ENCODE measurements at places on chromosomes 1 and 21.

DNA sequence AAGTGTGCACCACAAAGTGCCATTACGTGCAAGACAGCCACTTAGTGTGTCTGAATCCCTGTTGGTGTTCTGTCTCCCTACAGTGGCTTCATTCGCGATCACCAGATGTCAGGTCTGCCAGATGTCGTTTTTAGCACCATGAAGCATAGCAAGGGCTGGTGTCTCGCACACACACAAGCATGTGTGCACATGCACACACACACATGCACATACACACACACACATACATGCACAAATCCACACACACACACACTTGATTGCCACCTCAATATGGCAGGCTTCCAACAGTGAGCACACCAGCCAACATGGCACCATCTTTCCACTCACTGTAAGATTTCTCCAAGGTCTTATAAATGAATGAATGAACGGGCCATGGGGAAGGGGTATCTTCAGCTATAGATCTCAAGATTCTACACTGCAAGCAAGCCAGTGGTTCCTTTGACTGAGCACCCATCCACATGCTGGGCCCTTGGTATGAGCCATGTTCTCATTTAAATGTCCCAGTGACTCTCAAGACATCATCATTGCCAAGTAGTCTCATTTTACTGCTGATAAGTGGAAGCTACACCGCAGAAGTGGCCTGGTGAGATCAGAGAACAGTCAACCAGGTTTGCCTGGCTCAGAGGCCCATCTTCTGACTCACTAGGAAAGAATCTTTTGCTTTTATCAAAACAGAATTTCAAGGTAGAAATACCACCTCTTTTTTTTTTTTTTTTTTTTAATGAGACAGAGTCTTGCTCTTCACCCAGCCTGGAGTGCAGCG lies 84.9 kb downstream of the SIM2 start:
- no peak for DNase-seq

DNA sequence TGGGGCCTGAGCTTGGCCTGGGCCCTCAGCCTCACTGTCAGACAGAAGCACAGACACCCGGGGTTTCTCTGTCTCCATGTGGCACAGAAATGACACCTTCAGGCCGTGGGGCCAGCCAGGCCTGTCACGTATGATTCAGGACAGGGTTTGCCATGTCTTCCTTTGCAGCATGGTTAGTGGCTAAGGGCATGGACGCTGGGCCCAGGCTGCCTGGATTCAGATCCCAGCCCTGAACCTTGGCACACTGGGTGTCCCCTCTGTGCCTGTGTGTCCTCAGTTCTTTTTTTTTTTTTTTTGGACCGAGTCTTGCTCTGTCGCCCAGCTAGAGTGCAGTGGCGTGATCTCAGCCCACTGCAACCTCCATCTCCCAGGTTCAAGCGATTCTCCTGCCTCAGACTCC lies 73.6 kb downstream of the SPSB1 start:
- DNase-seq = no peak

- no peak for DNase-seq
These were observed 27.6 kb downstream of the C2CD2 start for GRCh38 chr21:41926117-41926806.

DNA sequence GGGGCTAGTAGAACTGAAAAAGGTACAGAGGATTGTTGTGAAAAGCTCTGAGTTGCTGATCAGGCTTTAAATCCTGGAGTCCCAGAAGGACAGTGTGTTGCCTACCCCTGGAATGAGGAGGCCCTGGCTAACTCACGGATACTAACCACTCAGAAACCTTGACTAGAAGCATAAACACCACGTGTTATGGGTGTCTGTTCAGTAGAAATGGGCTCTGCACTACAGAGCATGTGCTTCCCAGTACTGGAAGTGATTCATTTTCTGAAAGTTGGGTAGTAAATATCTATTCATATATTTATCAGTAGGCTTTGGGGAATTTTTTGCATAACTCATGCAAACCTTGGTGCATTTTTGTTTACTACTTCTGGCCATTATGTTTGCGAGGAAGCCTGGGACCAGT lies 15.1 kb upstream of the CLCA1 start:
- no peak for DNase-seq

GRCh38 chr1:95509989-95510388 lies 276.0 kb downstream of the RWDD3 start:
- no peak for DNase-seq

DNA sequence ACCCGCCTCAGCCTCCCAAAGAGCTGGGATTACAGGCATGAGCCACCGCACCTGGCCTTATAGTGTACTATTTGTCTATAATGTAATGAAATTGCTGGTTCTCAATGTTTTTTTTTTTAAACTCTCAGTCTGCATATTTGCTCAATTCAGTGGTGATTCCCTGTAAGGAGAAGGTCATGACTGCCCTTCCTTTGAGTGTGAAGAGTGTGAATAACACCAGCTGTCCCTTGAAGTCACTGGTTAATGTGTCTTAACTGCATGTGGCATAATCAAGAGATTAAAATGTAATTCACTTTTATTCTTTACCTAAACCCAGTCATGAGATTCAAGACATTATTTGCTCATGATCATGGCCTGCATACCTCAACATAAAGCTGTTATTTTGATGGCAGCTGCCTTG lies 30.5 kb downstream of the MTF2 start:
- no peak for DNase-seq

- no peak for DNase-seq
These were observed 27.2 kb upstream of the ITLN2 start for GRCh38 chr1:160981584-160982411.

- DNase-seq = no peak
These were observed 32.5 kb upstream of the SSX2IP start for GRCh38 chr1:84722794-84723193.

- no peak for DNase-seq
These were observed 221.2 kb downstream of the FMN2 start for GRCh38 chr1:240312872-240313271.

GRCh38 chr1:229186373-229187056 lies 84.4 kb upstream of the RAB4A start:
- no peak for DNase-seq

GRCh38 chr1:9004700-9005394 lies 21.4 kb downstream of the SLC2A7 start:
- DNase-seq = no peak

GRCh38 chr1:222171005-222171404 lies 376.9 kb downstream of the HHIPL2 start:
- peak; percentile 8 for DNase-seq

- DNase-seq = no peak
These were observed 54.9 kb upstream of the BACE2 start for GRCh38 chr21:41112740-41113692.

GRCh38 chr1:94683886-94684285 lies 136.3 kb upstream of the SLC44A3 start:
- DNase-seq = no peak

- no peak for DNase-seq
These were observed 1.4 kb upstream of the RHBG start for GRCh38 chr1:156367383-156368156.

DNA sequence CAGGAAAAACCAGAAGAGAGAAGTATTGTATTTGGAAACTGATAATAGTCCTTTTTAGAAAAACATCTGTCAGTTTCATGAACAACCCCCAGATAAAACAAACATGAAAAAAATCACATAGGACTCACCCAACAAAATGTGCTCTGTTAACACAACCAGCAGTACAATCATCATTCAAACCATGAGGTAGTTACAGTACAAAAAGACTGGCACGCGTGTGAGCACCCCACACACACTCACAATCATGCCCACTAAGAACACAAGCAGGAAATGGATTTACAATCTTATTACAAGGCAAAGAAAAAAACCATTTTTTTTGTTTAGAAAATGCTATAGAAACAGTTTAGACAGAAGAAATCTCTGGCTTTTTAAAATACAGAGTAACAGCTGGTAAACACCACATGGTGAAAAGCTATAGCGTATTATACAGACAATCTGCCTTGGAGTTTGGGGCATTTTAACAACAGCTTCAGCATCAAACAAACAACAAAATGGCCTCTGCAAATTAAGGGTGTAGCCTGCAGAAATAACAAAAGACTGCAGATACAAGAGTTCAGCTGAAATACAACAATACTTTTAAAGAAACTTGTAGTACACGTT lies 180.0 kb downstream of the CDC7 start:
- DNase-seq = no peak

- DNase-seq = no peak
These were observed 3.8 kb upstream of the CDC20 start for GRCh38 chr1:43354936-43355335.

DNA sequence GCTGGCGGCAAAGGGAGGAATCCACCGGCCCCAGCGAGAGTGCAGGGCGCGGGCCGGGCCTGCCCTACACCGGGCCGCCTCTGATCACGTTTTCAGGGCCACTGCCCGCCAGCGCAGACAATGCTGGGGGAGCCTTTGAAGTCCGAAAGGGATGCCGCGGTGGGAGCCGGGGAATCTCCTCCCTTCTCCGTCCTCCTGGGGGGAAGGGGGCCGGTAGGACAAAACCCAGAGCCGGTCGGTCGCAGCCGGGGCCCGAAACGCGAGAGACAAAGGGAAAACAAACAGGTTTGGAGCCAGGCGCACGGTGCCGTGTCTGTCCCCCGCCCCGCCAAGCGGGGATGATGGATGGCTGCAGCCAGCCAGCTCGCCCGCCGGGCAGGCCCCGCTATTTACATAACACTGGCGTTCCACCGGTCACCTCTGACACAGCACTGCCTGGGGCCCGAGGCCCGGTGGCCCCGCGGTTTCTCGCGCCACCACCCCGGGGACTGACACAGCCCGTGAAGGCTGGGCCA lies 92.0 kb downstream of the CASZ1 start:
- DNase-seq = peak; percentile 27

DNA sequence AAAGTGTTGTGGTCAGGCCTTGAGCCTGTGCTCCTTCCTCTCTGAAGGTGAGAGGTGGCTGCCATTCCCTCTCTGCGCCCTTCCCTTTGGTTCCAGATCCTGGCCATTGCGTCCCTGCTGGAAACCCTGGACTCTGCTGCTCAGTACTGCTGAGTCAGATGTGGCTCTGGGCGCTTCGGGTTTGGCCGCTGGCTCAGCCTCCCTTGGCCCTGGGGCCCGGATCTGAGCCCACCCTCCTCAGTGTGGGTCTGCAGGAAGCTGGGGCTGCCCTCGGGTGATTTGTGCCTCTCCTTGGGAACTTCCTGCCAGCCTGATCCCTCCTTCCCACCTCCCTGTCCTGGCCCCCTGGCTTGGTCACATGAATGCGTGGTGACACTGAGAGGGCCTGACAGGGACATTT lies 32.2 kb downstream of the QSOX1 start:
- DNase-seq = no peak

GRCh38 chr1:202135221-202135721 lies 9.3 kb downstream of the ARL8A start:
- peak; percentile 30 for DNase-seq

- DNase-seq = no peak
These were observed 24.4 kb downstream of the EIF2D start for GRCh38 chr1:206587904-206588303.

GRCh38 chr21:36735724-36736320 lies 36.9 kb downstream of the SIM2 start:
- no peak for DNase-seq

GRCh38 chr1:6666696-6667095 lies 34.9 kb downstream of the DNAJC11 start:
- DNase-seq = no peak

- no peak for DNase-seq
These were observed 157.8 kb downstream of the VPS13D start for GRCh38 chr1:12387641-12388040.

DNA sequence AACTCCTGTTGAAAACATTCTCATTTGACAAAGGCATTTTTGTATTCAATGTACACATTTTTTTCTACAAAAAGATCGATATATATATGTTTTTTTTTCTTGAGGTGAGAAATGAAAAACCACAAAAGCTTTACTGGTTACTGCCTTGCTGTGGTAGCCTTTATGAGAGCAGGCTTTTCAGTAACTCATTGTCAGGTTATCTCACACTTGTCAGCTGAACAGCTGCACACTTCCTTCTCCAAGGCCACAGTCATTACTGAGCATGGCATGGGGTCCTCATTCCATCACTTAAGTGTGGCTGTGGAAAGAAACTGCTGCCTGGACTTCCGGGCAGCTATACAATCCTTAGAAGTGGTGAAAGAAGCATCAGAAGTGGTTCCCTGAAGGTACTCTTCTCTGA lies 169.3 kb upstream of the ZP4 start:
- DNase-seq = no peak

DNA sequence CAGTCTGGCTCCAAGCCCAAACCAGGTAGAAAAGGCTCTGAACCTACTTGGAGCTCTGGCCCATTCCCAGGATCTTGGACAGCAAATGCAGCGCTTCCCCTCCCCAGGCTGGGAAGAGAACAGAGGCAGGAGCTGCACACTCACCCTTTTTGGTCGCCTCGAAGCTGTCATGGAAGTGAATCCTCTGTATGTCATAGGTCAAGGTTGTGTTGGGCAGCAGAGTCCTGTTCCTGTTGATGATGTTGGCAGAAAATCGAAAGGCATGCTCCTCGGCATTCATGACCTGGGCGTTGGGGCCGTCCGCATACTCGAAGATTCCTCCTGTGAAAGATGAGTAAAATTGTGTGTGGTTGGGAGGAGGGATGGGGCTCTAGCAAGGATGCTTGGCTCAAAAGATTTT lies 143.5 kb downstream of the GRIK3 start:
- DNase-seq = no peak

DNA sequence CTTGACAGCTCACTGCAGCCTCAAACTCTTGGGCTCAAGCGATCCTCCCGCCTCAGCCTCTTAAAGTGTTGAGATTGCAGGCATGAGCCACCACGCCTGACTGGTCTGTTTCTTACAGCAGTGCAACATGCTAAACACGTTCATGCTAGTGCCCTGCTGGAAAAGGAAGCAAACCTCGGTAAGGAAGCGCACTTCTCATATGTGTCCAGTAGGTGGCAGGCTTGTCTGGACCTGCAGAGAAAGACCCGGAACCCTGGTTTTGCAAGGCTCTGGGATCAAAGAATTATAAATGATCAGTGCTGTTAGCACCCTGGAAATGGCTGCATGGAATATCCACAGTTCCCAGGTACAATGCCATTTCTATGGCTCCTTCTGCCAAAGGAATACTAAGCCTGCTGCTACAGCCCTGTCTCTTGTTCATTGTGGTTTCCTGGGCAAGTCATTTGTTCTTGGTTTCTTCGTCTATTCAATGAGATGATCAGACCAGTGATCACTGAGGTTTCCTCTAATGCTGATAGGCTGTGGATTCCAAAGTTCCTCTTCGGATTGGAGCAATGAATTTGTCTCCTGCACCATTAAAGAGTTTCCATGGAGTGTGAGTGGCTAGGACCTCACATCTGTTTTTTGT lies 15.9 kb downstream of the RNU5D-1 start:
- DNase-seq = peak; percentile 89

DNA sequence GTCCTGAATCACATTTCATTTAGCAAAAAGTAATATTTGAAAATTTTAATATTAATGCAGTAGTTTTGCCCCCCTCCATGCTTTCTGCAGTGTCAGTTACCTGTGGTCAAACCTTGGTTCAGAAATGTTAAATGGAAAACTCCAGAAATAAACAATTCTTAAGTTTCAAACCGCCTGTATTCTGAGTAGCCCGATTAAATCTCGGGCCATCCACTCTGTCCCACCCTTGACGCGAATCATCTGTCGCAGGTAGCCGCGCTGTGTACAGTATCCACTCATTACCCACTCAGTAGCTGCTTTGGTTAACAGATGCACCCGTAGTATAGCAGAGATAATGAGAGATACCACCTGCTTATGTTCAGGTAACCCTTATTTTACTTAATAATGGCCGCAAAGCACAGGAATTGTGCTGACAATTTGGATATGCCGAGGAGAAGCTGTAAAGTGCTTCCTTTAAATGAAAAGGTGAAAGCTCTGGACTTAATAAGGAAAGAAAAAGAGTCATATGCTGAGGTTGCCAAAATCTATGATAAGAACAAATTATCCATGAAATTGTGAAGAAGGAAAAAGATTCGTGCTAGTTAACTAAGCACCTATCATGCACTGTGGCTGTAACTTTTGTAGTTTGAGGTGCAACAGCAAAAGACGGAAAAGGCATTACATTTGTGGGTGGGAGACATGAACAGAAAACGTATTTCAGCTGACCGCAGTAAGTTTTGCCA lies 889 bp upstream of the SCYL3 start:
- no peak for DNase-seq

All from NCI-H526 treated with DMSO at 0.1 percent for 48 hours (cell line).